ENCODE measurements at places on chromosomes 2 and 18.

- DNase-seq: no peak
Measured at GRCh38 chr18:61167902-61168301, 165.3 kb upstream of the CDH20 start.

GRCh38 chr2:127106457-127106990 is 430 bp downstream of the BIN1 start:
- DNase-seq: no peak

DNA sequence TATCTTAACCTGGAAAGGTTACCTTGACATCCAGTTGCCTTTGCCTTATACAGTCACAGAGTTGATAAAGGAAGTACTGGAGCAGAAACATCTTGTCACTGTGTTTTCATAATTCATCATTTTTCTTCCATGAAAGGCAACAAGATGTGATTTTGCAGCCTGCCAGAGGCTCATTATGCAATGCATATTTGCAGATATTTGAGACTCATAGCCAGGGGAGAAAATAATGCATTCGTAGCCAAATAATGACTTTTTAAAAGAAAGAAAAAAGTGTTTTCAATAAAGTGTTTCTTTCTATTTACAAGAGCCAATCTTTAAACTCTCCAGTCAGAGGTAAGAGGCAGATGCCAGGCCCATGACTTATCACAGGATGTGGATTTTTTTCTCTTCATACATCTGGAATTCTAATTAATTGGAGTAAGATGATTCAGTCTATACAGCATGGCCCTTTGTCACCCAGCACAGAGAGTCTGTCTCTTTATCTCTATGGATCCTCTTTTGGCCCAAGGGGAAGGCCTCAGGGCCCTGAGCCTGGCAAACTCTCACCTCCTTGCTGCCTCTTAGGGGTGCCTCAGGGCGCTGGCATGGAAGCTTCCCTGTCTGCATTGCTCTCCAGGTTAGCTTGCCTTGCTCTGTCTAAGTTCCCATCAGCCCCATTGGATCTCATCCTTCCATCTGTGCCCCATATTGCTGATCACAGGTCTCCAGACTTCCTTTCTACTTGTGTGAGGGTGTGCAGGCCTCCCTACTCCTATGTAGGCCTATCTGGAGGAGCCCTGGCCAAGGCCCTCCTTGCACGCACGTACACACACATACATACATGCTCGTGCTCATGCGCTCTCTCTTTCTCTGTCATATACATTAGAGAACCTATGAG is 247.7 kb downstream of the TPGS2 start:
- no peak for DNase-seq

GRCh38 chr2:173762221-173762620 is 203.0 kb downstream of the SP3 start:
- no peak for DNase-seq

GRCh38 chr18:25674183-25674582 is 322.2 kb upstream of the ZNF521 start:
- no peak for DNase-seq

- DNase-seq: no peak
Measured at GRCh38 chr2:172931918-172932520, 143.6 kb upstream of the MAP3K20 start.

GRCh38 chr2:205836477-205837221 is 154.3 kb downstream of the NRP2 start:
- DNase-seq: no peak

DNA sequence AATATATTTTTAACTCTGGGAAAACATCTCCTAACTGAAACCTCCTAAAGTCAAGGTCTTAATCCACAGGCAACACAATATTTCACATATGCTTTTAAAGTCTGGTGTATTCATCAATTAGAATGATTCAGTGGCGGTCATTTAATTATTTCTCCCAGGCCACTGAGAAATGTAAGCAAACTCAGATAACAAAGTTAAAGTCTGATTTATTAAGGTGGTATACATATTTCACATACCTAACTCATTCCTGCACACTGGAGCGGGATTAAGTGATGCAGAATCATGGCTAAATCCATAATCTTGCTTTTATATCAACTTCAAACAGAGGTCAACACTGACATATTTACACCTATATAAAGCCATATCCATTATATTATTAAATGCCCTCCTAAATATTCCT is 43.7 kb downstream of the FRZB start:
- DNase-seq: no peak

GRCh38 chr2:201985728-201986462 is 47.8 kb upstream of the FZD7 start:
- peak; percentile 10 for DNase-seq

GRCh38 chr18:49001587-49001986 is 50.8 kb upstream of the SMAD7 start:
- DNase-seq: no peak

- no peak for DNase-seq
Measured at GRCh38 chr2:69089266-69089665, 76.3 kb downstream of the ANTXR1 start.

GRCh38 chr18:54888933-54889332 is 60.7 kb downstream of the RAB27B start:
- DNase-seq: no peak

- no peak for DNase-seq
Measured at GRCh38 chr2:11980809-11981208, 234.4 kb downstream of the LPIN1 start.

DNA sequence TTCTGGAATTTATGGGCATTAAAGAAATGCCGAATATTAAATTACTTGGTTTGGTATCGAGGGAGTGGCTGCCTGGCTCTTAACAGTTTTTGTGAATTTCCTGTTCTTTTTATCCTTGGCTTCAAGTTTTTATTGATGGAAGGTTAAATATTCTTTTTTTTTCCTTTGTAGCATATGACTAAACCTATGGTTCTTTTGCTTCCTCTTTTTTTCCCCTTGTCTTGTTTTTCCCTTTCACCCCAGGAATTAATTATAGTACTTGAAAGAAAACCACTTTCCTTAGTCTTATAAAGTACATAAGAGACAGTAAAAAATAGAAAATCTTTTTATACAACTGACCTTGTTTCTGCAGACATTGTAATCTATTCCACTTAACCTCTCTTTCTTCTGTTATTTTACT is 42.4 kb downstream of the MGAT5 start:
- DNase-seq: no peak

DNA sequence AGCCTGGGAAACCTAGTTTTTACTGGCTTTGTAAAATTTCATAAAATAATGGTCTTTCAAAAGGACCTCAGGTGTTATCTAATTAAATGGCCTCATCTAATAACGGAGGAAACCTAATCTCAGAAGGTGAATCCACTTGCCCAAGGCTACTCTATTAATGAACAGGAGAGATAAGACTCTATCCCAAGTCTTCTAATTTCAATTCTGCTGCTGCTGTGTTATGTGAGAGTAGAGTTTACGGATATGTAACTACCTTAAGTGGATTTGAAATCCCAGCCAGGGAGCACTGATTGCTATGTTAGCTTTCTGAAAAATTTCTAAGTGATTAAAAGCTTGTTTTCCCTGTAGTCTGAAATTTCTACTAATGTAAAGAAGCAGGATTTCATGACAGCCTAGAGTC is 17.2 kb upstream of the ADCY3 start:
- no peak for DNase-seq

GRCh38 chr2:50591642-50592041 is 440.3 kb downstream of the NRXN1 start:
- DNase-seq: no peak

GRCh38 chr2:15112216-15112615 is 448.9 kb downstream of the NBAS start:
- peak; percentile 6 for DNase-seq

- DNase-seq: no peak
Measured at GRCh38 chr2:138239902-138240491, 261.6 kb upstream of the SPOPL start.

- DNase-seq: no peak
Measured at GRCh38 chr2:239882781-239883180, 142.4 kb downstream of the NDUFA10 start.

All from epithelial cell of prostate (primary cell).